A673 (cell line): ENCODE measurements at places on chromosomes 1 and 21. TPM values are rescaled to one million over a fixed set of nuclear protein-coding genes. Genes with fewer than 3 reads are reported as not detected.

The RPE65 gene
- total RNA-seq: not detected in 2 replicates

The NGF gene
- 0.39 and 0.47 TPM in 2 replicates for total RNA-seq

The SPRTN gene
- total RNA-seq: 21.6 and 27.2 TPM in 2 replicates

The RXRG gene
- total RNA-seq: not detected in 2 replicates

The C1QC gene
- total RNA-seq: not detected in 2 replicates

The C8B gene
- total RNA-seq: 0.39 TPM in 1 of 2 replicates, not detected in the other

The RUNX3 gene
- 8.6 and 10.2 TPM in 2 replicates for total RNA-seq

DNA sequence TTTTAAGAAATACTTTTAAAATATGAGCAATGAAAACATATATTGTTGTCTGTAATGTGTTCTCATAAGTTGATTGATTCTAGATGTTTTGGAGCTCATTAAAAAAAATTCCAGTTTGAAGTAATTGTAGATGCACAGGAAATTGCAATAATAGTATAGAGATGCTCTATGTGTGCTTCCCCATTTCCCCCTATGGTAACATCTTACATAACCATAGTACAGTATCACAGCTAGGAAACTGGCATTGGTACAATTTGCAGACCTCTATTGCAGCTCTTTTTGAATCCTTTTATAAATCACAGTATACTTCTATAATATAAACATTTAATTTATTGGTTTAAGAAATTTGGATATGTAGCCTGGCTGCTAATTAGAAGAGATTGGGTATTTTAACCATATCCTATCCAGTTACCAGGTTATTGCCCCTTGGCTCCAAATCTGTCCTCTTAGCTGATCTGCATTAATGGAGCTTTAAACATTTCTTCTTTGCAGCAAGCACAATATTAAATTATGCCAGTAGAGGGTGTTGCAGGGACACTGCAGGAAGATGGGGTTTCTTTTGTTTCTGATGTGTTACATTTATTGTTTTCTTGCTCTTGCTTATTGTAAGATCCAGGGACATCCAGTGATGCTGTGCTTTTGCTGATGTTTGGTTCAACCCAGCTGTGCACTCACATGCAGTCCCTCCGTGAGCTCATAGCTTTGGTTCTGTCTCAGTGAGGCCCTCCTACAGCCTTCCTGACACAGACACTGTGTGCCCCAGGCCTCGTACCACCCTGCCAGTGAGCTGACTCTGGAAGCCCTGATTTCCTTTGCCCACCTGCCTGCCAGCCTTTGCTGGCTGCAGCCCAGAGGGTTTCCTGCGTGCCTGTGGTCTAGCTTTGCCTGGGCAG is 103.3 kb downstream of the RABGAP1L start:
- H3K36me3 ChIP-seq: no peaks in the 10 kb centered on the region
- DNase-seq: peak; percentile 79
- peaks cover 40% of the 10 kb centered on the region for H3K4me1 ChIP-seq
- H3K27ac ChIP-seq: no peak overlapping the region
- H3K27me3 ChIP-seq: no peaks in the 10 kb centered on the region
- H3K4me3 ChIP-seq: no peak overlapping the region

DNA sequence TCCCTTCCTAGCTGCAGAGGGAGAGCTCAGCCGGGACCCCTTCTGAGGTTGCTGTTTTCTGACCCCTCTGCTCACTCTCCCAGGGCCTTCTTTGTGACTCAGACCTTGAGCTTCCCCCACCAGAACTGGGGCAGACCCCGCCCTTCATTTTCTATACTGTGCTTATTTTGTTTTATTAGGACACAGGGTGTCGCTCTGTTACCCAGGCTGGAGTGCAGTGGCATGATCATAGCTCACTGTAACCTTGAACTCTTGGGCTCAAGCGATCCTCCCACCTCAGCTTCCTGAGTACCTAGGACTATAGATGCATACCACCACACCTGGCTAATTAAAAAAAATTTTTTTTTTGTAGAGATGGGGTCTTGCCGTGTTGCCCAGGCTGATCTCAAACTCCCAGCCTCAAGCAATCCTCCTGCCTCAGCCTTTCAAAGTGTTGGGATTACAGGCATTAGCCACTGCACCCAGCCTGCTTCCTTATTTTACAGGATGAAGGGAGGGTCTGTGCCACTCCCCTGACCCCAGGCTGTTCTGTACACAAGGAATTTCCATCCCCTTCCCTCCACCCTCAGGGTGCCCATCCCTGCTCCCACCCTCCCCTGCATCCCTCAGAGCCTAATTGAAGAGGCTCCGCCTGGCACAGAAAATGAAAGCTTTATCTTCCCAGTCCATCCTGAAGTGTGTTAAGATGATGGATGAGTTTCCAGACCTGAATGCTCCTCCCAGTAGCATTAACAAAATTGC is 195.2 kb upstream of the POU3F1 start:
- no peaks in the 10 kb centered on the region for H3K27me3 ChIP-seq
- H3K4me1 ChIP-seq: no peaks in the 10 kb centered on the region
- no peak overlapping the region for H3K4me3 ChIP-seq
- H3K36me3 ChIP-seq: no peaks in the 10 kb centered on the region
- no peak overlapping the region for H3K27ac ChIP-seq
- no peak for DNase-seq

DNA sequence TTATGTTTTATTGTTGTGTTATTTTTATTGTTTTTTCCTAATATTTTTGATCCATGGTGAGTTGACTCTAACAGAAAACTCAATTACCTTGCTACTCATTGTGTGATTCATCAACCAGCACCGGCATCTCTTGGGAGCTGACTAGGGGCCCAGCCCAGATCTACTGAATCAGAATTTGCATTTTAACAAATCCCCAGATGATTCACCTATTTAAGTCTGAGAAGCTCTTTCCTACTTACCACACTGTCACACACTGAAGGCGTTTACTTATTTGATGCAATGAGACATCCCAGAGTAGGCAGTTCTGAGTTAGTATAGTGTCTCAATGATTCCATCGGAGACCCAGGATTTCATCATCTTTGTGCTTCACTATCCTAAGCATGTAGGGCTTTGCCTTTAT is 416.6 kb downstream of the RWDD3 start:
- H3K36me3 ChIP-seq: no peaks in the 10 kb centered on the region
- no peak overlapping the region for H3K4me3 ChIP-seq
- no peak overlapping the region for H3K27ac ChIP-seq
- no peaks in the 10 kb centered on the region for H3K4me1 ChIP-seq
- peak; percentile 17 for DNase-seq

DNA sequence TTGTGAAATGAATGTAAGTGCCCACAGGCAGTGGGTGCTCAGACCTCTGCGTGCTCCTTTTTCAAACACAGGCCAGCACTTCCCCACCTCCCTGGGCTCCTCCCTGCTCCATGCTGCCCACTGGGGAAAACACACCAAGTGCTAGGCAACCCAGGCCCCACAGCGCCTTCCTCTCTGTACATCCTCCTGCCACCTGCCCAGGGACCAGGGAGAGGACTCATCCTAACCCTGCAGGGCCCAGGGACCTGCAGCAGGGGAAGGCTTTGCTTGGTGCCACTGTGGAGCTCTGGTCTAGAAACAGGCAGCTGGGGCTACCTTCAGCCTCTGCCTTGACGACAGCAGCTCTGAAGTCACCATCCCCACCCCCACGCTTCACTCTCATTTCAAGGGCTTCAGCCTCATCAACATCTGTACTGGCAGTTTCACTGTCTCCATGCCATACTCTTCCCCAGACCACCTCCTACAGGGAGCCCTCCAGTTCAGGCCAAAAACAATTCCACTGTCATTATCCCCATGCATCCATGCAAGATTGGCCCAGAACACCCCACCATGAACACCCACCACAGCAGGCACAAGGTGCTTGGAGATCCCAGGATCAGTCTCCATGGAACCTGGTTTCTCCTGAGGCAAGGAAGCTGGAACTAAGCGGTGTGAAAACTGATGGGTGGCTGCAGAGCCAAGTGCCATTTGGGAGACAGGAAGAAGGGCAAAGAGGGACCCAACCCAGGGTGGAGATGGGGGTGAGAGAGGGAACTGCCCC is 1.1 kb downstream of the IGSF8 start:
- H3K4me1 ChIP-seq: peaks cover 17% of the 10 kb centered on the region
- H3K36me3 ChIP-seq: no peaks in the 10 kb centered on the region
- H3K4me3 ChIP-seq: peak overlapping the region; percentile 56
- H3K27me3 ChIP-seq: no peaks in the 10 kb centered on the region

- no peaks in the 10 kb centered on the region for H3K4me1 ChIP-seq
- DNase-seq: no peak
- no peak overlapping the region for H3K27ac ChIP-seq
Observed at GRCh38 chr1:172457479-172458130, 13.7 kb upstream of the PIGC start.

GRCh38 chr1:196059210-196059609 is 549.0 kb downstream of the KCNT2 start:
- peaks cover 51% of the 10 kb centered on the region for H3K27me3 ChIP-seq
- H3K4me3 ChIP-seq: no peak overlapping the region
- H3K27ac ChIP-seq: no peak overlapping the region
- DNase-seq: no peak

- H3K36me3 ChIP-seq: no peaks in the 10 kb centered on the region
- H3K4me1 ChIP-seq: no peaks in the 10 kb centered on the region
- H3K4me3 ChIP-seq: no peak overlapping the region
Observed at GRCh38 chr1:102776071-102776470, 332.3 kb downstream of the COL11A1 start.

- no peak overlapping the region for H3K4me3 ChIP-seq
- H3K4me1 ChIP-seq: peaks cover 7% of the 10 kb centered on the region
- H3K27me3 ChIP-seq: no peaks in the 10 kb centered on the region
- H3K27ac ChIP-seq: no peak overlapping the region
- no peaks in the 10 kb centered on the region for H3K36me3 ChIP-seq
Observed at GRCh38 chr1:243470502-243470901, 214.7 kb downstream of the SDCCAG8 start.

GRCh38 chr1:150493175-150493574 is 6.0 kb downstream of the TARS2 start:
- no peak overlapping the region for H3K4me3 ChIP-seq
- no peak for DNase-seq
- H3K36me3 ChIP-seq: peaks cover 24% of the 10 kb centered on the region
- no peak overlapping the region for H3K27ac ChIP-seq

DNA sequence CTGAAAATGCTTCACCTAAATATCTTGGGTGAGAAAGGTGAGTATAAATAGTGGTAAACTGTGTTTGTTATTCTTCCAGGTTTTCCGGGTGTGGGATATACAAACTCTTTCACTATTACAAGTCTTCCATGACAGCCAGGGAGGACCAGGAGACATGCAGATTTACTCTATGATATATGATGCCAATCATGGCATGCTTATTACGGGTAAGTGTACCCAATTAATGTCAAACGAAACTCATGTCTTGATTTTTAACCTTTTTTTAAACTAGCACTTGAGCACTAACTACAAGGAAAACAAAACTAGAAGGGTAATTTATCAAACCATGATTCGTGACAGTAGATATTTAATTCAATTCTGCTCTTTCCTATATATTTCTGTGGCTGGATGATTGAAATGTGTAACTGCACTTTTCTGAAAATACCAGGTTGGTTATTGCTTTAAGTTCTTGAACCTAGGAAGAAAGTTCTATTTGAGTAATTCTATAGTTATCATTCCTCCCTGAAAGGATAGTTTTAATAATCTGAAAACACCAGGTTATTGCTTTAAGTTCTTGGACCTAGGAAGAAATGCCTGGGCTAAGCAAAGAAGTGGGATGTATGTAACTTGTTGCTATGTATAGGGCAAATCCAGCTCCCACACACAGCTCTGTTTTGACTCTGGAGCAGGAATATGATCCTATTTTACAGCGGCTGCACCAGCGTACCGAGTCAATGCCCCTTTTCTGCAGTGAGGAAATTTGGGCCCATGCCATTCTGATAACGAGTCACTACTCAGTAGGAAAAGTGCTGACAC is 86.4 kb downstream of the WDR64 start:
- no peaks in the 10 kb centered on the region for H3K27me3 ChIP-seq
- no peak overlapping the region for H3K4me3 ChIP-seq
- DNase-seq: no peak
